ENCODE measurements at places on chromosomes 6 and 20.

- no peak for DNase-seq
Observed at GRCh38 chr6:136782021-136782770, 10.1 kb downstream of the MAP3K5 start.

- no peak for DNase-seq
Observed at GRCh38 chr6:35601331-35602132, 87.2 kb downstream of the FKBP5 start.

GRCh38 chr6:7051780-7052442, 55.9 kb upstream of the RREB1 start:
- peak; percentile 84 for DNase-seq

- no peak for DNase-seq
Observed at GRCh38 chr6:135179372-135179771, 1.7 kb upstream of the MYB start.

GRCh38 chr6:142648036-142648451, 296.9 kb downstream of the HIVEP2 start:
- no peak for DNase-seq

- no peak for DNase-seq
Observed at GRCh38 chr6:115271434-115271833, 789.3 kb downstream of the FRK start.

- DNase-seq = no peak
Observed at GRCh38 chr20:62493253-62493885, 17.6 kb upstream of the GATA5 start.

- DNase-seq = no peak
Observed at GRCh38 chr20:12969071-12969669, 39.6 kb upstream of the SPTLC3 start.

DNA sequence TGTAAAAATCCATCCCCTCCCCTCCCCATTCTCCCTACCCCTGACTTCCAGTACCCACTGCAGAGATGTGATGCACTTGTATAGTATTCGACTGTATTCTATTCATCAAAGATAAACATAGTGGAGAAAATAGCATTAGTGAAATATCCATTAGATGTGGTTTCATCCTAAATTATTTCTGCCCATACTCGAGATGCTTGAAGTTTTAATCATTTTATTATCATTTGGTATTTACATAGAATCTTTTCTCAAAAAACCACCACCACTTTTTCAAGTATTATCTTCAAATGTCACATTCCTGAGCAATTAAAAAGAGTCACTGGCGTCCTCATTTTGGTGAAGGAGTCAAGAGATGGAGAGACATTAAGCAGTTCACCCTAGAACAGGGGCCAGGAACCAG, 181.9 kb downstream of the HAO1 start:
- DNase-seq = no peak

DNA sequence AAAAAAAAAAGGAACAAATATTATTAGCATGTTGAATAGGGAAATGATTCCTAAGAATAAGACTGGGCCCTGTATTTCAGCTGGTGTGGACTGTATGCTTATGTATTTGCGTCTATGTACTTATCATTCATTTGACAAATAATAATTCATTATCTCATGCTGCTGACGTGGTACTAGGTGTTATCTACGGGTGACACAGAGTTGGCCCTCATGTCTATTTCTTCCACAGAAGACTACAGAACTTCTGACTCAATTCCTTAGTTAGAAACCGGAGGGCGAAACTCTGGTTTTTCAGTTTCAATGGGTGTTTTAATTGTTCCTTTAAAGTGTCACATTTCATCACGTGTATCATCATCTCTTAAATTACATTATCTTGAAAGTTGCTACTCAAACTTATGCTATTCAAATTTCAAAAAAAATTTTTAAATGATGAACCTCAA, 305.9 kb downstream of the CLIC5 start:
- DNase-seq = no peak

DNA sequence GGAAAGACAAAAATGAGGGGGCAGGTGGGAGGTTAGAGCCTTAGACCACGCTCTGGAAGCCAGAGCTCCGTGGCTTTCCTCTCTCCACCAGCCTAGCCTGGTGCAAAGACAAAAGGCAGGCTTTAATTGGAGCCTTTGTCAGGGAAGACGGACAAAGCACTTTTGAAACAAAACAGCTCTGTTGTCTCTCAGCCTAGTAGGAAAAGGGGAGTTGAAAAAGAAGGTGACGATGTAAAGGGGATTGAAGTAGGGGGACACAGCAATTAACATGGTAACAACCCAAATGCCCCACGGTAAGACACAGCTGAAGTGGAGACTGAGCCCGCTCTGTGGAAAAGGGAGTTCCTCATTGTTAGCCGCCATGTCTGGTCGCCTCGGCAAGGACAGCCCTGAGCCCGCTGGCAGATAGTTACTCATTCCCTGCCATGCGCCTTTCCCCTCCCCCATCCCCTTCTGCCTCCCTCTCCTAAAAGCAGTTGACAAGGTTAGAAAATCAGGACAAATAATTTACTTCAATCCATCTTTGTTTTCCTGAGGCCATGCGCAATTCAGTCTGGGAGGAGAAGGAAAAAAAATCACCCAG, 93.0 kb downstream of the TCP11 start:
- no peak for DNase-seq

DNA sequence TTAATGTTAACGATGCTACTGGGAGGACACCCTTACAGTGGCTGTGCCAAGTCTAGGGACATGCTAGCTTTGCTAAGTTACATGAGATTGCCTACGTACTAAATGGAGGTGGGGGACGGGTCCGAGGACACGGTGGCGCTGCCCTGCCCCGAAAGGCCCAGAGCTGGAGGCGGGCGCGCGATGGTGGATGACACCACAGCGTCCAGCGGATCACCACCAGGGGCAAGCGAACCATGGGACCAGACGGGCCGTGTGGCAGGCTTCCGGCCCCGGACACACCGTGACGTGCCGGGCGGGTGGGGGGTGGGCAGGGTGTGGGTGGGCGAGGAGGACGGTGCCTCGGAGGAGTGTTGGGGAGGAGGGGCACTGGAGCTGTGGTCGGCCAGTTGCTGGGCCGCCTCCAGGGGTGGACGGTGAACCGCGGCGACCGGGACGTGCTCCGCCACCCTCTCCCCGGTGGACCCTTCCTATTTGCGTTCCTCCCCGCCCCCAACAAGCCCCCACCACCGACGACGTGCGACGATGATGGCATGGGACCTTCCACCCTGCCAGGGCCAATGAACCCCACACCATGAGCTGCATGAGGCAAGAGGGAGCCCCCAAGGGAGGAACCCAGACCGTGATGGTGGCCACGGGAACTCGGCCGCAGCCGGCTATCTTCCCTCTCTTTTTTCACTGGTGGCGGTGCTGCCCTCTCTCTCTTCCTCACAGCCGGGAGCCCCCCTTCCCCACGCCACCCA, 773.3 kb upstream of the DEFB115 start:
- DNase-seq = no peak

- no peak for DNase-seq
Observed at GRCh38 chr6:158439255-158439654, 120.6 kb upstream of the TMEM181 start.

DNA sequence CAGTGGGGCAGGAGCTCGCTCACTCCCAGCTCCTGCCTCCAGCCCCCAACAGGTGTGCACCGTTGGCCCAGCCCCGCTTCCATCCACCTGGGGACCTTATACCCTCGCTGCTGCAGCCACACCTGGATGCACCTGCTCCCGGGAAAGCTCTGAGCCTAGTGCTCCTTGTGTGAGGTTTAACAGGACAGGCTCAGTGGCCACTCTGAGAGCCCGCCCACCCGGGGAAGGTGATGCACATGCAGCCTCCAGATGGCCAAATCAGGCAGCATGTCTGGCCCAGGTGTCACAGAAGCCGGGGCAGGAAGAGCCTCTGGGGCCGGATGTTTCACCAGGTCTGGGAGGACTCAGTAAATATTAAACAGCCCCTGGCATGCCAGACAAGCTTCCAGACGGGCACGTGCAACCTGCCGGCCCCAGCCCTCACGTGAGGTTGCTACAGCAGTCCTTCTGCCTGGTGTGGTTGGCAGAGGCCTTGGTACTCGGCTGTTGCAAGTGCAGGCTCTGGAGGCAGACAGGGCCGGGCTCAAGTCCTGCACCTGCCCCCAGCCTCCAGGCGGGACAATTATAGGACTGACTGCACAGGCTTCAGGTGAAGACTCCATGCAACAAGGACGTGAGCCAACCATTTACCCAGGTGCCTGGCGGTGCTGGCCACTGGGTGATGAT, 66.9 kb downstream of the RIPOR3 start:
- DNase-seq = no peak

DNA sequence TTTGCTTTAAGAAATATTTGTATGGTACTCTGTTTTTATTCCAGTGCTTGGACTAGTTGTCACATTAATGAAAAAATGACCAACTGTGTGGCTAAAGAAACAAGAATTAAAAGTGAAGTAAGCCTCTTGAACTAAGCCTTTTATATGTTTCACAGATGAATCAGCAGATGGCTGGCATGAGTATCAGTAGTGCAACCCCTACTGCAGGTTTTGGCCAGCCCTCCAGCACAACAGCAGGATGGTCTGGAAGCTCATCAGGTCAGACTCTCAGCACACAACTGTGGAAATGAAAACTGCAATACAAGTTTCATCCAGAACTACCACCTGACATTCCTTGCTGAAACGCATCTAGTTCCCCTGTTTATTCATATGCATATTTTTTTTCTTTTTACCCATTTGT, 96.8 kb downstream of the B3GAT2 start:
- no peak for DNase-seq

DNA sequence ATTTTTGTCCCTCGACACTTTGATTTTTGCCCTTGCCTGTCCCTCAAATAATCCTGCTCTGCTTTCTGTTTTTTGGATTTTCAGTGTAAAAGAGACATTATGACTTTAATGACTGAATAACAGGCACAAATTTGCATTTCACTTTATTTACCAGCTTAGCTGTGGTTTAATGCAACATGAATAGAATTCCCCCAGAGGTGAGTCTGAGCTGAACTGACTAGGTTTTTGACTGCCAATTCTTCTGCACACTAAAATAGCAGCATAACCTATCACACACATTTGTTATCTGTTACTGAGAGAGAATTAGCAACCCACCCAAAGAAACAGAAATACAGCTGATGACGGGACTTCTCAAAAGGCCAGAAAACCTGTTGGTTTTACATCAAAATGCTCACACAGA, 3.9 kb upstream of the RBM24 start:
- DNase-seq = no peak

- no peak for DNase-seq
Observed at GRCh38 chr6:72551470-72551869, 70.4 kb upstream of the KCNQ5 start.

DNA sequence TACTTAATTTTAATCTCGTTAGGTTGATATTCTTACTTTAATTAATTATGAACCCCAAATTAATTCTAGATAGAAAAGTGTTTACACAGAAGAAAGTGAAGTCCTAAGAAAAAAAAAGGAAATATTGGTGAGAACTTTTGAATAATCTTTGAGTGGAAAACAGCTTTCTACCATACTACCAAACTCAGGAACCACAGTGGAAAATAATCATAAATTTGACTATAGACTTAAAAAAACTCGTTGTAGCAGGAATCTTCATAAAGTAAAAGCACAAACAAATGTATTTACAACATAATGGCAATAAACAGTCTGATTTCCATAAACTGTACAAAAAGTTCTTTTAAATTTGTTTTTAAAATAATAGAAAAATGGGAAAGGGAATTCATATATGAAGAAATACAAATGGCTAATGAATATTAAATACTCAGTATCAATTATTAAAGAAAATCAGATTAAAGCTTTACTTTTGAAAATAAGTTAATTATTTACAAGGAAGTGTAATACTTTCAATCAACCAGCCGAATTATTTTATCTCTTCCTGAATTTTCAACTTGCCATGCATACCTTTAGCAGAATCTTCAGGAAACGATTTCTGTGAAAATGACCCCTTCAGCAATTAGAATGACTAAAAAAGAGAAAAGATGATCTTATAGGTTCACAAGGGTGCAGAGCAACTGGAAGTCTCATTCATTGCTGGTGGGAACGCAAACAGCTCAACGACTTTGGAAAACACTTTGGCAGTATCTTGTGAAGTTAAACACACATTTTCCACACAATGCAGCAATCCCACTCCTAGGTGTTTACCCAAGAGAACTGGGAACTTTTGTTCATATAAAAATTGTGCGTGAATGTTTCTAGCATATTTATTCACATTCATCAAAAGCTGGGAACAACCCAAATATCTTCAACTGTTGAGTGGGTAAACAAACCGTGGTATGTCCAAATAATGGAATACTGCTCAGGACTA, 38.5 kb upstream of the BMP6 start:
- no peak for DNase-seq

DNA sequence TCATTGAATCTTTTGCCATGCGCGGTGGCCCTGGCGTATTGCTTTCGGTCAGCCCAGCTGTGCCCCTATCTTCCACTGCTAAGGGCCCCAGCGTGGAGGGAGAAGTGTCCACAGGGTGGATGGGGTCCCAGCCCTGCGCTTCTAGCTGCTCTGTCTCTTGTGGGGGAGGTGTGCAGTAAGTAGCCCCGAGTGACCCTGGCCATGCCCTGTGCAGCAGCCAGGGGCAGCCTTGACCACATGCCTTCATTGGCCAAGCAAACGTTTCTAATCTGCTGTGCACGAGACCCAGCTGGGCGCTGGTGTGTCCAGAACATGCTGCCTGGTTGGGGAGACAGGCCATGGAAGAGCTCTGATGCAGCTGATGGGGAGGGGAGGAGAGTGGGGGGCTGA, 13.6 kb downstream of the TMEM181 start:
- no peak for DNase-seq

DNA sequence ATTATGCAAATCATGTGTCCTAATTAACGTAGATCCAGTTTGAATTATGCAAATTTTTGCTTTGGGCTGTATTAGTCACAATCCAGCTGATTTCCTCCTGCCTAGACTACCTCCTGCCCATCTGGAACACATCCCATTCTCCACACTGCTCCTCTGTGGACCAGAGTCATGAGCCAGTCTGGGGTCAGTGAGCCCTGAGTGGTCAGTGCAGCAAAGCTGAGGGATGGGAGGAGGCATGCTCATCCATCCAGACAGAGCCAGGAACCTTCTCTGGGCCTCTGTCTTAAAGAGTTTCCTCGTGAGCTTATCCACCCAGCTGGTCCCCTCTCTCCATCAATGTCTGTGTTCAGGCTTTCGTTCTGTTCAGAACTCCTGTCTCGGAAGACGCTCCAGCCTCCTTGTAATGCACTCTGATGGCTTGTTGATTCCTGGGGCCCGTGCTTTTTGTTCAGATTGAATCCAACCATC, 747.8 kb downstream of the PTPRT start:
- no peak for DNase-seq

GRCh38 chr6:2184700-2185455, 60.5 kb downstream of the GMDS start:
- DNase-seq = no peak

DNA sequence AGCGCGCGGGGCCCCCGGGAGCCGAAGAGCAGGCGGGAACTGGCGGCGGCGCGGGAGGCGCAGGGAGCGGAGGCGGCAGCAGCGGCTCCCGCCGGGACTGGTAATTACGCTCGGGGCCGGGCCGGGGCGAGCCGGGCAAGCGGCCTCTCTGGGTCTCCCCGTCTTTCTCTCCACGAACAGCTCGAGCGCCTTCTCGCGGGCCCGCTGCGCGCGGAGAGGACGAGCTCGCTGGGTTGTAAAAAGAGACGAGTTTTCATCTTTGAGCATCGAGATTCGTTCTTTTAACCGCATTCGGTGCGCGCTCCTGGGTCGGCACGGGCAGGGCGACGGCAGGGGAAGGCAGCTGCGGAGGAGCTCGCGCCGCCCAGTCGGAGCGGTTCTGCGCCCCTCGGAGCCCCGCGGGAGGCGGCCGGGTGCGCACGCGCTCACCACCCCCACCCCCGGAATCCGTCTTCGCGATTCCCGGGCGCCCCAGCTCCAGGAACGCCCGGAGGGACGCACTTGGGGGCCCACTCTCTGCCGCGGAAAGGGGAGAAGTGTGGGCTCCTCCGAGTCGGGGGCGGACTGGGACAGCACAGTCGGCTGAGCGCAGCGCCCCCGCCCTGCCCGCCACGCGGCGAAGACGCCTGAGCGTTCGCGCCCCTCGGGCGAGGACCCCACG, 38.0 kb downstream of the YTHDF1 start:
- DNase-seq = no peak

Data from Right ventricle myocardium inferior (tissue), 1 donor.